ENCODE measurements at places on chromosomes 3 and 15.
A peak's percentile ranks its signal among the peaks of the same experiment; 100 is the strongest.

DNA sequence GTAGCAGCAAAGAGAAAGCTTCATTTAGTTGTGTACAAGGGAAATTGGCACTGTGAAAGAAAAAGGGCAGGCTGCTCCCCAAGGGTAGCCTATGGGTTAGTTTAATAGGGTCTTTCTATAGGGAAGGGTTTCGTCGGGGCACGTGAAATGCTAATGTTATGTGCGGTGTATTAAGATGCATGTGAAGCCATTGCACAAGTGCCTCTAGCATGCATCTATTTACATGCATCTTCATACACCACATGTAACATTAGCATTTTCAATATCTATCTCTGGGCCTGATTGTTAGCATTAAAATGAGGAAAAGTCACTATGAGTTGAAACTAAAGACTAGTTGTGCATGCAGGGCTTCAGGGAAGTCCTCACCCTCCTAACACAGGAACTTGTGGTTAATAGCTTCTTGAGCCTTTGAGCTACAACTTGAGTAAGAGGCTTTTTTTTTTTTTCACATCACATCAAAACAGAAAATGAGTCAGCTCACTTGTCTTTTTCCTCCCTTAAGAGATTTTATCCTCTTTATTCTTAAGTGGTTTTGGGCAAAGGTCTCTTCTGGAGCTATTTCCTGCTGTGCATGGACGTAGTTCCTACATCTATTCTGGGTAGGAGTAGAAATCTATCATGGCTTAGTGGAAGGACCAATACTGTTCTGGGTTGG is 613.4 kb downstream of the ZPLD1 start:
- no peak for DNase-seq

DNA sequence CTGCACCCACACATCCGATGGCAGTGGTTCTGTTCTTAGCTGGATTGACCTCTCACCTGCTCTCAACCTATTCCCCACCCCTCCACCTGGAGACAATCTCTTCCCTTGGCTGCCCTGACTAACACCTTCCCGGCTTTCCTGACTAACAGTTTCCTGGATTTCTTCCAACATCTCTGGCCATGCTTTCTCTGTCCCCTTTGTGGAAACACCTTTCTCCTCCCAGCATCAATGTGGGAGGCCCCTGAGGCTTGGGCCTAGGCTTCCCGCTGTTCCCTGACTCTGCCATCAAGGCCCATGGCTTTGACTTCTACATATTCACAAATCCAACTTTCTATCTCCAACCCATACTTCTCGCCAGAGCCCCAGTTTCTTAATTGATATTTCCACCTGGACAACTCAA is 142.8 kb upstream of the ATP2B2 start:
- DNase-seq, result no peak

GRCh38 chr15:40857601-40858341 is 13.9 kb downstream of the SPINT1 start:
- peak; percentile 70 for DNase-seq

DNA sequence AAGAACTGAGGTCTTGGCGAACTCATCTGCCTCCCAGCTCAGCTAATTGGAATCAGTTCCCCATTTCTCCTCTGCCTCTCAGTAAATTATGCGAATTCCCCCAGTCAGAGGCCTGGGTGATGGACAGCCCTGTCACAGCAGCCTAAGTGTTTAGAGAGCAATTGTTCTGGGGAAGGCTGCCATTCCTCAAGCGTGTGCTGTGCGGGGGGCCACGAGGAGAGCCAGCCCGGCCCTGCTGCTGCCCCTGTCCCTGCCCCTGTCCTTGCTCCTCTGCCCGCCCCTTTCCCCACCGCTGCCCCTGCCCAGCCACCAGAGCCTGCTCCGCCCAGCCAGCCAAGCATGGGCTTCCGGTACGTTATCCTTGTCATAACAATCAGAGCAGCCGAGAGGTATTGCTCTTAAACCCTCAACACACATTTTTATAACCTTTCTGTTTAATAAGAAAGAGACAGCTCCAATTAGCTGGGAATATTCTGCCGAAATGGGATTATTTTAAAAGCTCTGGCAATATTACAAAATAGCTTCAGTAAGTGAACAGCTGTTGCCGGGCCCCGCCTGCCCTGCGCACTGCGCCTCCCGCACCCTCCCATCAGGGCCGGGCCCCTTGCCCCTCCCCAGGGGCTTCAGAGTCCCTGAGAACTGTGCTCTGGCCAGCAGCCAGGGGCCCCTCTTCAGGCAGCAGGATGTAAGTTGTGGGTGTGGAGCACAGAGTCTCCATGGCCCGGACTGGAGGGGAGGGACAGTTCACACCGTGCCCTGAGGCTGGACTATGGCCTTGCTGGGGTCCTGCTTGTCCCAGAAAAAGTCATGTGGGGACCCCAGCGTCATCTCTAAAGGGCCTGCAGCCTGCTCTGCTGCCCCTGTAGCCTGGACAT is 12.4 kb upstream of the CACNA2D2 start:
- peak; percentile 71 for DNase-seq

- no peak for DNase-seq
Measured at GRCh38 chr15:55366981-55367380, 41.2 kb downstream of the CCPG1 start.

DNA sequence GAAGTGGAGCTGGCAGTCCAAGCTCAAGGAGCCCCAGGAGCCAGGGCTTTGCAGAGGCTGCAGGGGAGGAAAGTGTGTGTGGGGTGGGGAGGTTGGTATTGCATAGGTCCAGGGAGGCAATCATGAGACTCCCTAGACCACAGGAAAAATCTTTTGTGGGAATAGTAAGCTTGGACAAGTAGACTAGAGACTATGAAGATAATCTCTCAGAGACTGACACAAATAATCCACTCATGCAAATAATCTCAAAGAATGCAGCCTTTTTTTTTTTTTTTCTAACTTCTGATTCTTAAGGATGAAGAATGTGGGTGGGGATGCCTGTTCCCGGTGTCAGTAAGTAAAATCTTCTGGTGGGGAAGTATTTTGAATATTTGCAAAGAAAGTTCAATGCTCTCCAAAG is 113.7 kb downstream of the GREM1 start:
- no peak for DNase-seq

DNA sequence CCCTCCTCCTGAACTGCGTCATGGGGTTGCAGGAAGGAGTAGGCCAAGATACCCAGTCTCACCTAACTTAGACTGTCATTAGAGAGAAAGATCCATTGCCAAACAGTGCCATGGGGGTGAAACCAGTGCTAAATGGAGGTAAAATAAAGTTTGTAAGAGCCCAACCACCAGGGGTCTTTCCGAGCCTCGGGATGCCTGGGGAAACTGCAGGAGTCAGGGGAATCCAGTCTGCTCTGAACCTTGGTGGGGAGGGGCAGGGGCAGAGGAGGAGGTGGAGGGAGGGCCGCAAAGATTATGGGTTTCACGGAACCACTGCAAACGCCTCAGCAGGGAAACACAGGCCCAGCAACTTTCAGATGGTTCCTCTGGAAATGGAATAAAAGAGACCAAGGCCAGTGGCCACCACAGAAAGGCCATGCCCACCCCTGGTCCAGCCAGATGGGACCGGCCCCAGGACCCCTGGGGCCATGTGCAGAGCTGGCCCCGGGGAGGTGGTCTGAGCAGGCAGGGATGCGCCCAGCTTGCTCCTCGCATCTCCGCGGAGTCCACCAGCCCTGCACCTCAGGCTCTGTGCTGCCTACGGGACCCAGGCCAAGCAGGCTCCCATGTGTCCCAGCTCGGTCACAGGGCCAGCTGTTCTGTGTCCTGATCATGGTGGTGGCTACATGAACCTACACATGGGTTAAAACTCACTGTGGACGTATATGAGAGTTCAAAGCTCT is 19.8 kb upstream of the GP9 start:
- no peak for DNase-seq
